ENCODE measurements at places on chromosomes 13 and 19.

- no peak for DNase-seq
Measured at GRCh38 chr13:84136582-84136981, 254.3 kb upstream of the SLITRK1 start.

DNA sequence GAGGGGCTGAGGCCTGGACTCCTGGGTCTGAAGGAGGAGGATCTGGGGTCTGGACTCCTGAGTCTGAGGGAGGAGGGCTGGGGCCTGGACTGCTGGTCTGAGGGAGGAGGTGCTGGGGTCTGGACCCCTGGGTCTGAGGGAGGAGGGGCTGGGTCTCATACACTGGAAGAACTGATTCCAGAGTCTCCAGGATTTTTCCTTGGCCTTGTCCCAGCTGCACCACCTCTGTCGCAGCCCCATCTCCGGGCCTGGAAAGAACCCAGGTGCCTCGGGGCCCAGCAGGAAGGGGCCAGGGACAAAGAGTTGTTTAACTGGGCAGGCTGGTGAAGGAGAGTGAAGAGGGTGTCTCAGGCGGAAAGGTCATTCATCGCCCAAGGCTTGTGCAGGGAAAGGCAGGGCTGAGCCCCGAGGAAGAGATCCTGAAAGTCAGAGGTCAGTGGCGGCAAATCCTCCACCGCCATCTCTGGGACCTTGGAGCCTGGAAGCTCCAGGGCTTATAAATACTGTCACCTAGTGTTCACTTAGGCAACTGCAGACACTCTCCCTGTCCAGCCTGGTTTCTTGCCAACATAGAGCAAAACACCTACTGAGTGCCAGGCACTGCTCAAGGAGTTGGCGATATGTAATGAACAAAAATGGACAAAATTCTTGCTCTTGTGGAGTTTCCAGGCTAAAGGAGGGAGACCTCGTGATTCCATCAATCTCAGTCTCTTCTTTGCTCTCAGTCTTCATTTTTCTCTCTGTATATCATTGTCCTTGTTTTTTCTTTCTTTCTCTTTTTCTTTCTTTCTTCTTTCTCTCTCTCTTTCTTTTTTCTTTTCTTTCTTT, 4.4 kb upstream of the KCNN4 start:
- DNase-seq: no peak

GRCh38 chr13:74921326-74921725, 560.6 kb downstream of the TBC1D4 start:
- DNase-seq: no peak

DNA sequence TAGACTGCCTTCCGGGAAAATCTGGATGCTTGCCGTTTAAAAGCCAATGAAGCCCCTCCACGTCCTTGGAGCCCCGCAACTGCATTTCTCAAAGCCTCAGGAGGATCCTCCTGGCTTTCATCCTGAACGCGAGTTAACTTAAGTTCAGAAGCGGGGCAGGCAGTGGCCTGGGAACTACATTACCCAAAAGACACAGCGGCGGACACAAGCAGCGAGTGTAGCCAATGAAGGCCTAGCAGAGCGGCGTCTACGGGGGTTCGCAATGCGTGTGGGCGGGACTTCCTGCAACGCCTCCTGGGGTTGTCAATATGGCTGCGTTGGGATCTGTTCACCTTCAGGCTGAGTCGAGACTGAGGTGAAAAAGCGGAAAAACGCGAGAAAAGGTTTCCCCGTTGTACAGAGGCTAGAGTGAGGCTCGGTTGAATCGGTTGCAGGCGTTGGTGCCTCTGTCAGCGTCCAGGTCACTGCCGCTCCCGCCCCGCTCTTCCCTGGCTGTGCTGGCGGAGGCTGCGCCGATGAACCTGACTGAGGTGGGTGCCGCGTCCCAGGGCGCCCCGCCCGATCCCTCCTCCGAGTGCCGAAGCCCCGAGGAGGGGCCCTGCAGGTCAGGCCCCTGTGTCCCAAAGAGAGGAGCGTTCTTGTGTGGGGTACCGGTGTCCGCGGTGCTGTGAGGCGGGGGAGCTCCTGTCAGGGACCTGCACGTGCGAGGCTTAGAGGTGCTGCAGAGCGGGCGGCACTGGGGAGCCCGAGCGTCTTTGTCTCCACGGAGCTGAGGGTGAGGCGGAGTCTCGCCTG, at the start of gene ZNF17:
Gene ZNF17 (plus strand): TSS at position 285 of the 795 bp plus-strand sequence. CDS start 2,455 bp downstream, outside the sequence.
- DNase-seq: no peak

DNA sequence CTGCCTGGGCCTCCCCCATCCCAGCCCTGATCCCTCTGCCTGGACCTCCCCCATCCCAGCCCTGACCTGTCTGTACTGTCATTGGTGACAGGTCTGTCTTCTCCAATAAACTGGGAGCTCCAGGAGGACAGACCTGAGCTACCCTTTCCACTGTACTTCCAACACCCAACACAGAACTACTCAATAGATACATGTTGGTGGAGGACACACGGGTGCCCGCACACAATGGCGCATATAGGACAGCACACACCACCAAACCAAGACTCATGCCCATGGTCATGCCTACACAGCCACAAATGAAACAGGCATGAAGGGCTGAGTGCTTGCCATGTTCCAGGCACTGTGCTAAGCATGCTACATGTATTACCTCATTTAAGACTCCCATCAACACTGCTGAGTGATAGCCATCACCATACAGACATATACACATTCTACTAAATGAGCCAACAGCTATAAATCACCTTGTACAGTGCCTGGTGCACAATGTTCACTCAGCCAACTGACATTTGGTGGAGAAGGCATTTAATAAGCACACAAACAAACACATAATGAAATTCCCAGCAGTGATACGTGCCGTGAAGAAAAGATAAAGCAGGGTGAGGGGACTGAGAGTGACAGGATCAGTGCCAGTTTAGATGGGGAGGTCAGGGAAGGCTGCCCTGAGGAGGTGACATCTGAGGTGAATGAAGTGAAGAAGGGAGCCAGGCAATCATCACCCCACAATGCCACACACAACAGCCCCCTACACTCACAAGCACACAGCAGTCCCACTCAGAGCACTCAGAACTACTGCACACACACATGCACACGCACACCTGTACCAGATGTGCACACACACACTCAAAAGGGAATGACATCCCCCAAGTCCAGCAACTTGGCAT, 857 bp downstream of the POU2F2 start:
- no peak for DNase-seq

- no peak for DNase-seq
Measured at GRCh38 chr13:114119196-114119595, 13.2 kb downstream of the RASA3 start.

GRCh38 chr19:50921426-50922316, 10.5 kb upstream of the KLK4 start:
- no peak for DNase-seq

DNA sequence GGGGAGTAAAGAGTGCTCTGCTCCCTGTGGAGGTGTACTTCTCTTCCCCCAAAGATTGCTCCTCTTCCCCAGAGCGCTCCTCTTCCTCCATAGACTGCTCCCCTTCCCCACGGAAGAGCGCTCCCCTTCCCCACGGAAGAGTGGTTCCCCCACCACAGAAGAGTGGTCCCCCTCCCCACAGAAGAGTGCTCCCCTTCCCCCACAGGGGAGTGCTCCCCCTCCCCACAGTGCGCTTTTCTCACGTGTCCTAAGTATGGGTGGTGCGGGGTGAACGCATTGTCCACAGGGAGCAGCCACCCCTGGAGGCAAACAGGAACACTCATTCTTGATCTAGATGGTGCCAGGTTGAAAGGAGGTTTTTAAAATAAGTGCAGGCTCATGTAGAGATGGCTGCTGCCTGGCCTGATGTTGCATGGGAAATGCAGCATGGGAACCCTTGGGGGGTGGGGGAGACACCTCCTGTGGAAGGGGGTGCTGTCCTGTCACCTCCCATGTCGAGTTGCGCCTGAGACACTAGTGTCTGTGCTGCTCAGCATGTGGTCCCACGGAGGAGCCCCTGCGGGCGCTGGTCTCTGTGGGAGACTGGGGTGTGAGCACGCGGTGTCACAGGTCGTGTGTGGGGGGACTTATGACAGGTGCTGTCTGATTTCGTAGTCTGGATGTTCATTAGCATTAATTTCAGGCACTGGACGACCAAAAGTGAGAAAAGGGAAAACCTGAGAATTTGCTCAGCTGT, 52.2 kb downstream of the ATP11A start:
- no peak for DNase-seq

- DNase-seq: no peak
Measured at GRCh38 chr13:75263741-75264407, 218.1 kb downstream of the TBC1D4 start.
